ENCODE measurements at places on chromosomes 5 and 9.

- DNase-seq = no peak
These were observed 378.4 kb downstream of the SPATA31D1 start for GRCh38 chr9:82367016-82367415.

DNA sequence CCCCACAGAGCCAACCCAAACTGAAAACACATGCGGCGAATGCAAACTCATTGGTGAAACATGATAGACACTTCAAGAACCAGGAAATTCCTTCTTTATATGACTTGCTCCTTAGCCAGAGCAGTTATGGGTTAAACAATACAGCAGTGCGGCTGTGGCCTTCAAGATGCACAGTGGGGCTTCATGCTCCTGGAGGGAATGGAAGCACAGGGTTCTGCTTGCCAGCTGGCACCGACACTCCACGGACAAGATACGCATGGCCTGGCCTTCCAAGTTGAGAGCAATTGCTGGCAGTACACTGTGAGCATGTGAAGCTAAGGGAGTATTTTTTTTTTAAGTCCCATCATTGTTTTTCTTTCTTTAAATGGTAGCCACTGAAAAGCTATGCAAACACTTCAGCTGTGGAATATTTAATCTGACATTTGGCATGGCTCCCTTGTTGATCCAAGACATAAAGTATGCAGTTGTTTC lies 451.6 kb upstream of the CD180 start:
- peak; percentile 94 for DNase-seq

- DNase-seq = no peak
These were observed 287.0 kb downstream of the PIK3R1 start for GRCh38 chr5:68502531-68502930.

DNA sequence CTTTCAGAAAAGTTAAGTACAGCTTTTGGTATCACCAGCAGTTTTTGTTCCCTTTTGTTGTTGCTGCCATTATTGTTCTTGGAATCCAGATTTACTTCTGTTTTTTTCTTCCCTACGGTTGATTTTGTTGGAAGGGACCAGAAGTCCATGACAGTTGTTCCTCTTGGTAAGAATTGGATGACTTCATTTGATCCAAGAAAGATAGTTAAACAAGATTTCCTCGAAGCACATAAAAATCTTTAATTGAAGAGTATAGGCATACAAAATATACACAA lies 65.4 kb downstream of the CDC42SE2 start:
- DNase-seq = no peak

DNA sequence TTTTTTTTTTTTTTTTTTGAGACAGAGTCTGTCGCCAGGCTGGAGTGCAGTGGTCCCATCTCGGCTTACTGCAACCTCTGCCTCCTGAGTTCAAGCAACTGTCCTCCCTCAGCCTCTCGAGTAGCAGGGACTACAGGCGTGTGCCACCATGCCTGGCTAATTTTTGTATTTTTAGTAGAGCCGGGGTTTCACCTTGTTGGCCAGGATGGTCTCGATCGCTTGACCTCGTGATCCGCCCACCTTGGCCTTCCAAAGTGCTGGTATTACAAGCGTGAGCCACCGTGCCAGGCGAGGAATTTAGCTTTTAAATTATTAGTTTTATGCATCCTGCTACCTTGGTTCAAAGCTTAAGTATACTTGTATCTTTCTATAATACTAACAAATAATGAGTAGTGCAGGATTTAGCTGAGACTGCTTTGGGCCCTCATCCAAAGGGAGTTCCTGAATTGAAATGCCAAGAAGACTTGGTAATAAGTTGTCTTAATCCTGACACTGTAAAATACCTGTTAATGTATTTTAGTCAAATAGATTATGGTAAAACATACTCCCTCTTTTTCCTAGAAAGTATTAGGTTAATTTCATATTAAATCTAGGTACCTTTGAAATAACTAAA lies 5.0 kb downstream of the CDC42SE2 start:
- DNase-seq = no peak

- DNase-seq = no peak
These were observed 11.2 kb upstream of the RIC1 start for GRCh38 chr9:5617749-5618148.
